ENCODE measurements at places on chromosomes 6 and 20.

- no peak for DNase-seq
Measured at GRCh38 chr6:124973780-124974179, 11.5 kb downstream of the RNF217 start.

- no peak for DNase-seq
Measured at GRCh38 chr6:89689732-89690131, 51.2 kb upstream of the LYRM2 start.

- DNase-seq: no peak
Measured at GRCh38 chr20:53099856-53100255, 127.7 kb downstream of the TSHZ2 start.

DNA sequence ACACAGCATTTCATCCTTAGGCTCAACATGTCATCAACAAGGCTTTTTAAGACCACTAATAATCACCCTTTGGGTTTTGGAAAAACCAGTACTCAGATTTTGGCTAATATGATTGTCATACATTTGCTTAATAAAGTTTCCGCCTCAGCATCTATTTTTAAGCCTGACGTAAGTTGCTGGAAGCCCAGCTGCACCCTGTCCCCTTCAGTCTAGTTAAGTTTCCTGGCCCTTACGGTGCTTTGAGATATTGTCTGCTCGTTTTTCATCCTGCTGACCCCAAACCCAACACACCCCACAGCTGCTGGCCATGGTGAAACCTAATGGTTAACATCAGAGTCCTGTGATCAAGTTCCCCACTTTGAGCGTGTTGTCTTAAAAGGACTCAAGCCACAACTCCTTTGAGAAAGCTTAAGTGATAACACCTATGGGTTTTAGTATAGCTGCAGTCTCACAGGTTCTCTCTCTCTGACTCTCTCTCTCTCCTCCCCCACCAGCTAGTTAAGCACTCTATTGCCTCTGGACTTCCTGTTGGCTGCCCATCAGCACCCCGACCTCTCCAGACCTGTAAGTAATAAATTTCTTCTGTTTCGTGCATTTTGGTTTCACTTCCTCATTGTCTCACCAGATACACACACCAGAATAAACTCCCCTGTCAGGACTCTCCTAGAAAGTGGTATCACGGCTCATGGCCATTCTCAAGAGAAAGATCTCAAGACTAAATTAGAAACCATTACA is 802.0 kb downstream of the C6orf118 start:
- DNase-seq: no peak

GRCh38 chr6:74137911-74138310 is 441.9 kb downstream of the CD109 start:
- no peak for DNase-seq

GRCh38 chr20:50032955-50033666 is 50.3 kb downstream of the SNAI1 start:
- no peak for DNase-seq

DNA sequence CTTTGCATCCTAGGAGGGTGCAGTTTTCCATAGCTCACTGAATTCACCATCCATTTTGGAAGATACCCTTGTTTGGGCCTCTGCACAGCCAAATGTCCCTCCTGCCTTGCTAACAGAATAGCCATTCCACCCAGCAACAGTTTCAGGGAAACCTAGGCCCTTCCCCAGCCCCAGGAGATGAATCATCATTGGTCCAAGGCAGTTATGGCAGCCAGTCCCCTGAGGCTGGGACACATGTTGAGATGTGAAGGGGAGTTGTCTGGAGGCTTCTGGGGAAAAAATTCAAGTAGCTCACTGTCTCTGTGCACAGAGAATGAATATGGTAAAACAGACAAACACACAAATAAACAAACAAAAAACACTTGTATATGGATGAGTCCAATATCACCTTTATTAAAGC is 17.4 kb upstream of the SIRPB2 start:
- no peak for DNase-seq

DNA sequence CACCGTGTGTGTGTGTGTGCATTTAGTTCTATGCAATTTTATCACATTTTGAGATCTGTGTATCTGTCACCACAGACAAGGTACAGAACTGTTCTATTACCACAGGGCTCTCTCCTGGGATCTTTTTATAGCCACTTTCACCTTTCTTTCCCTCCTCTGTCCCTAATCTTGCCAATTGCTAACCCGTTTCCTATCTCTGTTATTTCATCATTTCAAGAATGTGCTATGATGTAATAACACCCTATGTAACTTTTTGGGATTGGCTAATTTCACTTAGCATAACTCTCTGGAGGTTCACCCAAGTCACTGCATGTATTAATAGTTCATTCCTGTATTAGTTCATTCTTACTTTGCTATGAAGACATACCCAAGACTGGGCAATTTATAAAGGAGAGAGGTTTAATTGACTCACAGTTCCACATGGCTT is 657.7 kb downstream of the QKI start:
- DNase-seq: no peak

DNA sequence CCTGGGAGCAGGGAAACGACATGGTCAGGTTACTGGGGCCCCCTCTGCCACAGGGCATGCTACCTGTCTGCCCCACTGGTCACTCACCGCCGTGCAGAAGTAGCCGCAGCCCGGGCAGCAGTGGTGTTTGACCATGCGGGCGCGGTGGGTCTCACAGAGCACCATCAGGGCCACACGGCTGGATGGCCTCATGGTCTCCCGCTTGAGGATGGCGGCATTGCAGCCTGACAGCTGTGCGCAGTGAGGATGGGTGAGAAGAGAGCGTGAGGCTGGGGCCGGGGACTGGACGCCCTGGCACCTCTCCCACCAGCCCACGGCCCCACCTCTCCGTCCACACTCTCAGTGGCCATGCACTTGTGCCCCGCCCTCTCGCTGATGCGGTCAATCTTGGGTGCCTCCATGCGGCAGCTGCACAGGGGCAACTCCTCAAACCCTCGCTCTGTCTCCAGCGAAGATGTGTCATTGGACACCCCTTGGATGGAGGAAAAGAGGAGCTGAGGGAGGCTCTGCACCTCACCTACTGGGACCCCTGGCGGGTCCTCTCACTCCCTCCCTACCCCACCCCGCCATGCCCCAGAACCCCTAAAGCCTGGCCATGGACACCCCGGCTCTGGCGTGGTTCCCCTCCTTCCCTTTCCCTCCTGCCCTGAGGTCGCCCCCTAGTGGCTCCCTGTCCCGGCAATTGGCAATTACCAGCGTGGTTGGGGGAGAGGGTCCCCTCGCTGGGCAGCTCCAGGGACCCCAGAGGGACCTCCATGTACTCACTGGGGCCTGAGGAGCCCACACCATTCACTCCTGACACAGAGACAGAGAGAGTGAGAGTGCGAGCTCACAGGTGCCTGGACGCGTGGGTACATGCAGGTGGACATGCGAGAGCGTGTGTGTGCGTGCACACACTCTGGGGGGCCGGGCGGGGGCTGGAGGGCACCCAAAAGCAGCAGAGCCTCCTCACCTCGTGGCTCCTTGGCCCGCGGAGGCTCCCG is 8.9 kb downstream of the EHMT2 start:
- no peak for DNase-seq

- no peak for DNase-seq
Measured at GRCh38 chr20:60494476-60494875, 536.3 kb downstream of the CDH26 start.

- DNase-seq: no peak
Measured at GRCh38 chr20:53034899-53035298, 62.7 kb downstream of the TSHZ2 start.

DNA sequence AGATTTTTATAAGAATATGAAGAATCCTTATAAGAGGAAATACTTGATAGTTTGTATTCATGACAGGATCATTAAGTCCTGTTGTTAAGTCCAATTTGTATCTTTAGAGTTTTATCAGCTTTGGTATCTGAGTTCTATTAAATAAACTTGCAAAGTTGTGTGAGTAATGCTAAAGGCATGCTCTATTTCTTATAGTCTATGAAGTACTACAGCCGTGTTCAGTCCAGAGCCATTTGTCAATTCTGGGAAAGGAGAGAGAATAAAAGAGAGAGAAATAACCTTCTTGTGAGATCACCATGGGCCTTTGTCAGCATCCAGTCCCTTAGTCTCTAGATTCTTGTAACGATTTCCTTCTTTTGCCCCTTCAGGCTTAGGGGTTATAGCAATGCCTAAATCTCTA is 181.2 kb upstream of the POU3F2 start:
- DNase-seq: no peak
